ENCODE measurements at places on chromosomes 13 and 19.

DNA sequence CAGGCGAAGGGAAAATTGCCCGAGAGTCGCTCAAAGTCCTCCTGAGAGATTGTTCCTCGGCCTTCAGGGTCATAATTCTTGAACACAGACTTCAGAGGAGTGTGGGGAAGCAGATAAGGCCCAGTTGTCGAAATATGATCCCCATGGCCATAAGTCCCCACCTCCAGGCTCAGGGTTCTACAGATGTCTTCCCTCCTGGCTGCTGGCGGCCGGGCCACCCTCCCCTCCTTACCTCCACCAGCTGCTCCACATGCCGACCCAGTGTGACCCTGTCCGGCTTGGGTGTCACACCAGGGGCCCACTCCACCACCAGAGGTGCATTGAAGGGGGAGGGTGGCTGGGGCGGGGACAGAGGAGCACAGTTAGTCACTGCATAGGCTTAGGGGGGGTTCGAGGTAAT is 10.1 kb downstream of the FAM98C start:
- DNase-seq: no peak

DNA sequence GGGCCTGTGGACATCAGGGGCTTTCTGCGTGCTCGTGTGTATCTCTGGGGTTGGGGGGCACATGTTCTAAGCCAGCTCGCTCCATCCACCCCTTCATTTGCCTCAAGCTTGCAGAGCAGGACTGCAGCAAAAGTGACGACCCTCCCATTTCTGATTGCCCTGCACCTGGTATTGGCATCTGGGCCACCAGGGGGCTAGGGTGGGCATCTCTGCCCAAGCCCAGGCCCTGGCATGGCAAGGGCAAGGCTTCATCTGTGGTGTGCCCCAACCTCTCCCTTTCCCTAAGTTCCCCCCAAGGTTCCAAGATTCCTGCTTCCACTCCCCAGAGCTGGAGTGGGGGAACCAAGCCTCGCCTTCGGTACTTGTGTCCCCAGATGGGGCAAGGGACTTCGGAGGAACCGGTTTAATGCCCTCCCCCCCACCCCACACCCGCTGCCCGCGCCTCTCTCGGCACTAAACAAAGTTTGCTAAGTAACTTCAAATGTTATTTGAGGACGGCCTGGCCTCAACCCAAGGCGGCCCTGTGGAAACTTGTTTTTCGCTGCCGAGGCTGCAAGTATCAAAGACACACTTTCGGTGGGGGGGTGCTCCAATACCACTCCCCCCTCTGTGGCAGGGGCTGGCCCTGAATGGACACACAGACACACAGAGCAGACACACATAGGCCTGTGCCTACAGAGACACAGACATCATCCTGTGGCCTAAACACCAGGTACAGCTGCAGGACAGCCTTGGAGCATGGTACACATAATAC is 12.2 kb downstream of the NFIX start:
- no peak for DNase-seq

GRCh38 chr13:61960981-61961380 is 545.3 kb upstream of the PCDH20 start:
- DNase-seq: no peak

- no peak for DNase-seq
These were observed 8.5 kb downstream of the CCDC8 start for GRCh38 chr19:46404753-46405468.

DNA sequence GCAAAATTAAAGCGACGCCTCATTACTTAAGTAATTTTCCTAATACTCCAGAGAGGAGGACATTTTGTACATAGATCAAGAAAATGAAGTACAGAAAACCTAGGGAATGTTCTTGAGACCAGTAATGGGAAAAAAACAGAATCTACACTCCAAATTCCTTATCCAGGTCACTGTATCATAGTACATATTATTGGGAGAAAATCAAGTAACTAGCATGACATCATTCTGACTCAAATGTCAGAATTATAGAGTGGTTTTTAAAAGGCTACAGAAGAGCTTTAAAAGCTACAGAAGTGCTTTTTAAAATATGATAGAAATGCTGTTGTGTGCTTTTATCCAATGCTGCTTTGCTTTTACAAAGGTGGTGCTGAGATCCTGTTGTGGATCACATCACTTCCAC is 86.3 kb upstream of the SLC15A1 start:
- no peak for DNase-seq

DNA sequence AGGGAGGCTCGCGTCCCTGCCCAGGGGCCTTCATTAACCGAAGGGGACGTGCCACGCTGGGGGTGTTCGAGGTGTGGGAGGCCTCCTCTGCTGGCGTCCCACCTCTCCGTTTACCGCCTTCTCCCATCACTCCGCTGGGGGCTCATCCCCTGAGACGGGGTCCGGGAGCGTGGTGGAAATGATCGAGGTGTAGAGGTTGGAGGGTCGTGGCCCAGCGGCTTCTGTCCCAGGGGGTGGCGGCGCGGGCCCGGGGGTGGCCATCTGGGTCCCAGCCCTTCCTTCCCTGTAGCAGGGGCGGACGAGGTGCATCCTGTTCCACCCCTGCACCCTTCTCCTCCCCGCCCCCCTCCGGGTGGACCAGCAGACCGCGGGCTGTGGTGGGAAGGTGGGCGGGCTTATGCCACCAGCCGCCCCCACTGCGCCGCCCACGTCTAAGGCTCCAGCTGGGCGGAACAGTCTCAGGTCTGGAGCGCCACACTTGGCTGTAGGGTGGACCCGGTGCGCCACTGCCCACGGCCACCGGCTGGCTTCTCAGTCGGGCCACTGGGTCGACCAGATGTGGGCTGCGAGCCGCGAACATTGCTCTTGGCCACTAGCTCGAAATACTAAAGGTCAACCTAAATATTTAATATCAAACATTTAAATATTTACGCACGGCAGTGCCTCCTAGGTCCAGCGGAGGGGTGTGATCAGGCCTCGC is 69.5 kb downstream of the ZNF723 start:
- no peak for DNase-seq

DNA sequence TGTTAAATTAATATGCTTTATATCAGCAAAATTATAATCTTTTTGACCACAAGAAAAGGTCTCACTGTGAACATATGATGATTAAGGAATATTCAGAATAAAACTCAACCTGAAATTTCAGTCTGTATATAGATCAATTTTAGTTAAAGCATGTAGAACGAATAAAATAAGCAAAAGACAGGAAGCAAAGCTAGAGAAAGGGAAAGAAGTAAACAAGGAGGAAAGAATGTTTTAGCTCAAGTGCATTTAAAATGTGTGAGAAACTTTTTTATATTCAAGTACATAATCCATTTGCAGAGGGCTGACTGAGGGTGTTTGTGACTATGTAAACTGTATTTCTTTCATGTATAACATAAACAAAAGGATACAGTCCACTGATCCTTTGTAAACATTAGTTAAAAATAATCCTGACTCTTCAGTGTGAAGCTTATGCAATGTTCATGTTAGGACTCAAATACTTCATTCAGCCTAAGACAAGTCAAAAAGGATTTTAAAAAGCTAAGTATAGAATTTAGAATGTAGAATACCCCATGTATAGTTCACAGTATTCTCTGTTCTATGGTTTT is 472.1 kb downstream of the DIAPH3 start:
- no peak for DNase-seq

DNA sequence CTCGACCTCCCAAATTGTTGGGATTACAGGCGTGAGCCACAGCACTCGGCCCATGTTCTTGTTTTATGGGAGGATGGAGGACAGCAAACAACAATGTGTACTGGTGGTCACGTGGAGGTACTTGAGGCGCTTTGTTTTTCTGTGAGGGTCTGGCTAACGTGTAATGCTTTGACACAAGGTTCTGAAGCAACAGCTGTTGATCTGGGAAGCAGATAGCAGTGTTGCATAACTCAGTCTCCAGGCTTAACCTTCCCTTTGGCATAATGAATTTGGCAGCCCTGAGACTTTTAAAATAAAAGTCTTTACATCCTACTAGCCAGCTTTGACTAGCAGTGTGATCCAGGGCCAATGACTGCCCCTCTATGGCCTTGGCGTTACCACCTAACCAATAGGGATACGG is 6.9 kb upstream of the ZNF580 start:
- no peak for DNase-seq

DNA sequence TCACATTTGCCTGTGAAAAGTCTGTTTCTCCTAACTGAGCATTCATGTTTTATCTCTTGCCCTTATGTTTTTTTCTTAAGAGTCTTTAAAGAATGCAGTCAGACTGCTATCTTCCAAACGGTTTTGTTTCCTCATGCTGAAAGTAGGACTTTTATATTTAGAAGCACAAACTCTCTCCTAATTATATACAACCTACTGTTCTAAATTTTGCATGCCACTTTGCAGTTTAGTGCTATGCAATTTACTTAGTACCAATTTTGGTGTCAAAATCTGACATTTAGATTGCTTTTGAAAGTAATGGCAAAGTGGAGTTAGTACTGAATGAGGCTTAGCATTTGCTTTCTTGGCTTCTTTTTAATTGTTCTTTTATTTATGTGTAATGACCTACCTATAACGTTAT is 55.1 kb upstream of the PCDH20 start:
- DNase-seq: no peak

DNA sequence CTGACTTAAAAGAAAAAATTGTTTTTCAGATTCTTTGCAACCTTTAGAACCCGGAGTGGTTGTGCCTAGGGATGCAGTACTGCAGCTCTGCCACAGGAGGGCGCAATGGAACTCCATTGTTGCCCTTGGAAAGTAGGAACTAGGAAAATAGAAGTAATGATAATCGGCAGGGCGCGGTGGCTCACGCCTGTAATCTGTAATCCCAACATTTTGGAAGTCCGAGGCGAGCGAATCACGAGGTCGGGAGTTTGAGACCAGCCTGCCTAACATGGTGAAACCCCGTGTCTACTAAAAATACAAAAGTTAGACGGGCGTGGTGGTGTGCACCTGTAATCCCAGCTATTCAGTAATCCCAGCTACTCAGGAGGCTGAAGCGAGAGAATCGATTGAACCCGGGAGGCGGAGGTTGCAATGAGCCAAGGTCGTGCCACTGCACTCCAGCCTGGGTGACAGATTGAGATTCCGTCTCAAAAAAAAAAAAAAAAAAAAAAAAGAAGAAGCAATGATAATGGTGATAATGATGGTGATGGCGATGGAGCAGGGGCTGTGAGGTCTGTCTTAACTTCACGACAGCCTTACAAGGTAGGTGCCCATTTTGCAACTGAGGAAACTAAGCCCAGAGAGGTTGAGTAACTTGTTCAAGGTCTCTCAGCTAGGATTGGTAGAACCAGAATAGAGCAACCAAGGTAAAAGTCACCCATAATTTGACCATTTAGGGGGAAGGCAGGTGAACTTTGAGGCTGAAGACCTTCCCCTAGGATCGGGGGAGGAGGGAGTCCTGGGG is 5.5 kb upstream of the ADAMTS10 start:
- DNase-seq: no peak

- no peak for DNase-seq
These were observed 23.0 kb upstream of the ZNF536 start for GRCh38 chr19:30349131-30349730.

DNA sequence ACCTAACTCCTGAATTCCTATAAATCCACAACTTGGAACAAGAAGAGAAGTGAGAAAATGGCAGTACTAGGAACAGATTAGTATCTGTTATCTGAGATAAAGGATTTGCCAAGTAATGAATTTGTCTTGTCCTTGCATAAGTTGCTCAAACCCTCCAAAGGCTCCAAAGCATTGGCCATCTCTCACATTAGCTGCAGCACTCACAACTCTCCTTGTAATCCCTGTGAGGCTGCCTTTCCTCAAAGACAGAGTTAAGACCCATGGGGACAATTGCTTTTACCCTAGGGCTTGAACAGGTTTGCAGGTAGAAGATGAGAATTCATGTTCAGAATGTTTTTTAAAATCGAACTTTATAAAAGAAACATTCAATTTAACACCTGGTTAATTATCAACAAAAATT is 1702.2 kb downstream of the EFNB2 start:
- DNase-seq: no peak

GRCh38 chr13:32267836-32268439 is 47.2 kb downstream of the ZAR1L start:
- DNase-seq: no peak

GRCh38 chr19:51948975-51949374 is 21.7 kb downstream of the ZNF613 start:
- no peak for DNase-seq

- no peak for DNase-seq
These were observed 13.1 kb downstream of the ZNF773 start for GRCh38 chr19:57512845-57513244.

DNA sequence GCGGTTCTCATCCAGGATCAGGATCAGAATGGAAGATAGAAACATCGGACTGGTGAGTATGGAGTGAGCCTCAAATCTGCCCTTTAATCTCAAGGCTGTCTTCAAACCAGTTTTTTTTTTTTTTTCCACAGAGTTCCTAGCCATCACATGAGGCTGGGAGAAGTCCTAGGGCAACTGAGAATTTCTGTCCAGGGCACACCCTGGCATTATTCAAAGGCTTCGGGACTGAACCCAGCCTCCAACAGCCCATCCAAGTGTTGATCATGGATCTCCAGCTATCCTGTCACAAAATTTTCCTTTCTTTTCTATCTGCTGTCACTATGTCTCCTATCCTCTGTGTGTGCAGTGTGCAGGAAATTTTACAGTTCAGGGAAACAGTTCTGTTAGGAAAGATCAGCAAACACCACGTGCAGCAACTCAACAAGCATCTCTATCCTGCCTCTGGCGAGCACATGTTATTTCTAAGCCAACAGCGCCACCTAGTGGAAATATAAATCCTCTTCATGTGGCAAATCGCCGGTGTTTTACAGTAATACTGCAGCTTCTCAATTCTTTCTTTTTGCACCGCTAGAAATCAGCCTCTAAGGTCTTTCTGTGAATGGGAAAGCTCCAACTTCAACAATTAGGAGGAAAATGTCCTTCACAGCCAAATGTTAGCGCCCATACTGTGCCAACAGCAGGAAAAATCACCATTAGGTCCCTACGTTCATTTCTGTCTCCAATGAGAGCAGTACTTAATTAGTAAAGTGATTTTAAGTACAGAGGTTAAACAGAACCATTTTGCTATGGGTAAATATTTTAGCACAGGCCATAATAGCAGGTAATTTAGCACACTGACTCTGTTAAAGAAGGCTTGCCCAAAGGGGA is 21.4 kb upstream of the ZNF181 start:
- DNase-seq: no peak

GRCh38 chr13:111503905-111504695 is 183.7 kb downstream of the TEX29 start:
- DNase-seq: no peak

DNA sequence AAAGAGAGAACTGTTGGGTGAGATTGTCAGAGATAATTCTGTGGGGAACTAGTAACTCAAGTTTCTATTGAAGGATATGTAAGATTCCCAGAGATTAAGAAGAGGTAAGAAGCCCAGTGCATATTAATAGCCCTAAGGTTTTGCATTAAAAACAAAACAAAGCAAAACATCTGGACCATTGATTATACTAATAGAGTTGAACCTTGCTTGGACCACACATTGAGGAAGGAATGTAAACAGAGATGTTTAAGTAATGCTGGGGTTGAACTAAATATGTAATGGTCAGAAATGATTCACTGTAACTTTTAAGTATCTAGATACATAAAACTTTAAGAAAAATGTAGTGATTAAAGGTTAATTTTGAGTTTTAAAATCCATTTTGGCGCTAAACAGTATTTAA is 1770.0 kb downstream of the PCDH9 start:
- no peak for DNase-seq

Data from vagina (tissue), 2 donors.